ENCODE measurements at places on chromosomes 11 and 22.
A peak's percentile ranks its signal among the peaks of the same experiment; 100 is the strongest.

DNA sequence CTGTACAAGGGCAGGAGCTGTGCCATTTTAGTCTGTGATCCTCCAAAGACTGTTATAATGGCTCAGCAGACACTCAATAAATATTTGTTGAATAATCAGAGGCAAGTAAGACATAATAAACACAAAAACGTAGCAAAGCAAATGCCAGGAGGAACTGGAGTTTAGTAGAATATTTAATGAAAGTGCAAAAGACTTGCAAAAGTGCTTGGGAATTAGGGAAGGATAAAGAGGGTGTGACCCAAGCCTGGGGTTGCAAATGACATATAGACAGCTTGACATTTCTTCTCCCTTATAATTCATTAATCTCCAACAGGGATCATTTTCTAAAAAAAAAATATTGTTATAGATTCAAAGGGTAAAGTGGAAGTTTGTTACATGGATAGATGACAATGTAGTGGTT is 212.7 kb upstream of the PGR start:
- no peak for DNase-seq

GRCh38 chr11:110242746-110243145 is 53.7 kb downstream of the RDX start:
- no peak for DNase-seq

GRCh38 chr22:46124383-46125144 is 25.8 kb upstream of the PPARA start:
- no peak for DNase-seq

GRCh38 chr11:63527667-63528066 is 8.9 kb upstream of the PLAAT4 start:
- no peak for DNase-seq

DNA sequence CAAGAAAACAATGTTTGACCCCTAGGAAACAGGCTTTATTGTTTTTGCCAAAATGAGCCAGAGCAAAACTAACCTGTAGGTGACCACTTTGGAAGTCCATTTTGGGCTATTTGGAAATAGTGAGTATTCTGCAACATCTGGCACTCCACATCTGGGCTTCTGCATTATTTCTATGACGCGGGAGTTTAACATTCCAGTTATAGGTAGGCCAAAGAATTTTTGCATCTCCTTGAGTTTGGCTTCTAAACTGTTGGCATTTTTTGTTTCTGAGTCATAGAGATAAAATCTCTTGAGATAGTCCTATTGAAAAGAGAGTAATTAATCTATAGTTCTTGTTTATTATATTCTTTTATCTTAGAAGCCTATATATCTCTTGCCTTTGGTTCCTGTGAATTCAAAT is 2.9 kb downstream of the MMP7 start:
- no peak for DNase-seq

DNA sequence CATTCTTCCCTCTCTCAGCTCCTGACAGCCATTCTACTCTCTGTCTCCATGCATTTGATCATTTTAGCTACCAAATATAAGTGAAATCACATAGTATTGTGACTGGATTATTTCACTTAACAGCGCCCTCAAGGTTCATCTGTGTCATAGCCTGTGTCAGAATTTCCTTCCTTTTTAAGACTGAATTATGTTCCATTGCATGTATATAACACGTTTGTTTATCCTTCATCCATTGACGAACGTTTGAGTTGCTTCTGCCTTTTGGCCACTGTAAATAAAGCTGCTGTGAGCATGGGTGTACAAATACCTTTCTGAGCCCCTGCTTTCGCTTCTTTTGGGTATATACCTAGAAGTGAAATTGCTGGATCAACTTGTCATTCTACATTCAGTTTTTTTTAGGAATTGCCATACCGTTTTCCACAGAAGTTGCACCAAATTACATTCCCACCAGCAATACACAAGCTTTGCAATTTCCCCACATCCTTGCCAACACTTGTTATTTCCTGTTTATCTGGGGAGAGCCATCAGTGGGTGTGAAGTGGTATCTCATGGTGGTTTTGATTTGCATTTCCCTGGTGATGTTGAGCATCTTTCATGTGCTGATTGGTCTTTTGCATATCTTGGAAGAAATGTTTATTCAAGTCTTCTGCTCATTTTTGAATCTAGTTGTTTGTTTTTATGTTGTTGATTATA is 17.5 kb downstream of the GLB1L2 start:
- DNase-seq, result no peak

- DNase-seq, result peak; percentile 97
Observed at GRCh38 chr22:42856865-42857704, at the start of gene ARFGAP3. Gene ARFGAP3 (minus strand): TSS chr22:42857273. CDS start chr22:42857182, 91 bp downstream.

DNA sequence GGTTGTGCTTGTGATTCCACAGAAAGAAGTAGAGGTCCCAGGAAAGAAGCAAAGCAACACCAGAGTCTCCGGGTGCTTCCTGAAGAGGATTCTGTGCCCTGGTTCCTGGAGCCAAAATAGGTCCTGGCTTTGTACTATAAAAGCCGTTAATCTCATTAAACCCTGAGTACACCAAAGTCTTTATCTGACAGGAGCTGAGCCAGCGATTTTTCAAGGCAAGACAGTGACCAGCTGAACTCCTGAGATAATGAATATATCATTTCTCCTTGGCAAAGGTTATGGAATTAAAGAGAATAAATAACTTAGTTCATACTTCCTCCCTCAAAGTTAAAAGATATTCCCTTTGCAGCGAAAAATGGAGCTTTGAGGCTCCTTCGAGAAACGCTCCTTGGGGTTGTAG is 5.2 kb downstream of the TMEM138 start:
- DNase-seq, result no peak

GRCh38 chr11:34719303-34719848 is 98.5 kb downstream of the EHF start:
- no peak for DNase-seq

- DNase-seq, result peak; percentile 41
Observed at GRCh38 chr11:924406-925157, 1.1 kb upstream of the AP2A2 start.

DNA sequence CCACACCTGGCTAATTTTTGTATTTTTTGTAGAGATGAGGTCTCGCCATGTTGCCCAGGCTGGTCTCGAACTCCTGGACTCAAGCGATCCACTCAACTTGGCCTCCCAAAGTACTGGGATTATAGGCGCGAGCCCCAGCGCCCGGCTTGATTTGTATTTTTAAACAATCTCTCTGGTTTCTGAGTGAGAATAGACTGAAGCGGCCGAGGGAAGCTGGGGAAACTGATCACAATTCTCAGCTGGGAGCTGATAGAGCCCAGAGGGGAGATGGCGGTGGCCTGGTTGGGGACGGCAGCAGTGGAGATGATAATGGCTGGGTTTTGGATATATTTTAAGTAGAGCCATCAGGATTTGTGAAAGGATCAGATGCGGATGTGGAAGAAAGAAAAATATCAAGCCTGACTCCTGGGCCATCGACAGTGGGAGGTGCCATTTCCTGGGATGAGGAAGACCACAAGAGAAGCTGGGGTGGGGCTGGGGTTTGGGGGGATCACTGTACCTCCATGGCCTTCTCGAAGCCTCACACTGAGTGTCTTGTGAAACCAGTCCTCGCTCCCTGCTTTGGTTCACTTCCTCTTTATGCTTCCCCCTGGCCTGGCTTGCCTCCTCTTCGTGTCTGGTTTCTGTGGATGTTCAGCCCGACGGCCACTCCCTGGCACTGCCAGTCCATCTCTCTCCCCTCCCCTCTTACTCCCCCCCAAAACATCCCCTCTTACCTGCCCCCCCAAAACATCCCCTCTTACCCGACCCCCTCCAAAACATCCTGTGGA is 51.9 kb downstream of the IGLL1 start:
- no peak for DNase-seq

GRCh38 chr22:23094695-23095681 is 24.7 kb downstream of the GNAZ start:
- DNase-seq, result no peak

DNA sequence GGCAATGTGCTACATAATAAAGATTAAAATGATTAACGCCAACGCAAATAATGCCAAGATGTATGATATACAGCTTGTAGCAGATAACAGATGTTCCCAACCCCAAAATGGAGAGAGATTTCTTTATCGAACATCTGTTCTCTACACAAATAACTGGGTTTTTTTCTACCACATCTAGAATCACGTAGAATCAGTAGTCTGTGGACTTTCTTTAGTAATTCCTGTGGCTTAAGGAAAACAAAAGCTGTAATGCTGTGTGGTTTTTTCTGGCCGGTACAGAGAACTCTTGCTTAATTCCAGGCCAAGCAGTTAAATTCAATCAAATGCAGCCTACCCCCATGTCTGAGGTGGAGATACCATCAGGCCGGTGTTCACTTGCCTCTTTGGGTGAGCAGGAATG is 303.4 kb downstream of the FAT3 start:
- no peak for DNase-seq

GRCh38 chr11:70717936-70718595 is 319.7 kb downstream of the CTTN start:
- no peak for DNase-seq

- DNase-seq, result no peak
Observed at GRCh38 chr11:81756864-81757595, 976.6 kb downstream of the FAM181B start.

DNA sequence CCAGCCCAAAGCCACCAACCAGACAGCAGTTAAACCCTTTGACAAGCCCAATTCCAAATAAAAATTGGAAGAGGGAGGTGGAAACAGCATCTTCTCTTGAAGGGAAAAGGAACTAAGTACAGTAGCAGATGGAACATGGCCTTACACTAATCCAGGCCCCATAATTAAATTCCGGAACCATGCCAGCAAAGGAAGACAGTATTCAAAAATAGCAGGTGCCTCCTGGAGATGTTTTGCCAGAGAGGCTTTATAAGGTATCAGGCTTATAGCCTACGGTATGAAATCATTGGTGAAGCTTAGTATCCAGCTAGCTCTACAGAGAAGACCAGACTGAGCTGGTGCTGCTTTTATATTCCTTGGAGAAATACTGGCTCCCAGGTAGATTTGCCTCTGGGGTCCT is 344.1 kb upstream of the API5 start:
- DNase-seq, result no peak

GRCh38 chr11:43922295-43922648 is 20.2 kb upstream of the C11orf96 start:
- no peak for DNase-seq

DNA sequence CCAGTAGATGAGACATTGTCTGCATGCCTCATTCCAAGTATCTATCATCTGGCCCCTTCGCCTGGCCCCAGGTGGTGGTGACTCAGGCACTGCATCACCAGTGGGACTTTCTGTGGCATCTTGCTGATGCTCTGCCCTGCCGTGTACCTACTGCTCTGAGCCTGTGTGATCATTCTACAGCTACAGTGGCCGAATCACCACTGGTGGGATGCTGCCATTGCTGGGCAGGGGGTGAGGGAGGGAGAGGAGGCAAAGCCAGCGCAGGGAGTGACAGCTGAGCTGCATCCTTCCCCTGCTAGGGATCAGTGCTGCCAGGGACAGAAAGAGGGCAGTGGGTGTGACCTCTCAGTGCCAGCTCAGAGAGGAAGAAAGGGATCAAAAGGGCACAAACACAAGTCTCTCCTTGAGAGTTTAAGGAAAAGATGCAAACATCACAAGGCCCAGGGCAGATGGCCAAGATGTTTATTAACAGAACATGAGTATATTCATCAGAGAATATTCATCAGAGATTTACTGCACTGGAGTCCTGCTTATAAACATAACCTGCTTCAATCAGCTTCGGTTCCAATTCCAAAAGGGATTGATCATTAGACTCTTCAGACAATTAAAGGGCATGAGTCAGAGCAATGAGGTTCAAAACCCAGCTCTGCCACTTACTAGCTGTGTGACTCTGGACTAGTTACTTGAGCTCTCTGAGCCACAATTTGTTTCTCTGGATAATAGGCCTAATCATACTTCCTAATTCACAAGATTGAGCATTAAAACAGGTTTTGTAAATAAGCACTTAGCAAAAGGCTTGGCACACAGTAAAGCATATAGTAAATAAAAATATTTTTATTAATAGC is 109.8 kb downstream of the NAT10 start:
- DNase-seq, result no peak

GRCh38 chr22:46721501-46722085 is 16.5 kb downstream of the CERK start:
- DNase-seq, result peak; percentile 67

GRCh38 chr11:10307022-10307399 is 2.1 kb downstream of the ADM start:
- DNase-seq, result no peak

GRCh38 chr22:31281733-31282132 is 10.6 kb downstream of the PIK3IP1 start:
- DNase-seq, result no peak

DNA sequence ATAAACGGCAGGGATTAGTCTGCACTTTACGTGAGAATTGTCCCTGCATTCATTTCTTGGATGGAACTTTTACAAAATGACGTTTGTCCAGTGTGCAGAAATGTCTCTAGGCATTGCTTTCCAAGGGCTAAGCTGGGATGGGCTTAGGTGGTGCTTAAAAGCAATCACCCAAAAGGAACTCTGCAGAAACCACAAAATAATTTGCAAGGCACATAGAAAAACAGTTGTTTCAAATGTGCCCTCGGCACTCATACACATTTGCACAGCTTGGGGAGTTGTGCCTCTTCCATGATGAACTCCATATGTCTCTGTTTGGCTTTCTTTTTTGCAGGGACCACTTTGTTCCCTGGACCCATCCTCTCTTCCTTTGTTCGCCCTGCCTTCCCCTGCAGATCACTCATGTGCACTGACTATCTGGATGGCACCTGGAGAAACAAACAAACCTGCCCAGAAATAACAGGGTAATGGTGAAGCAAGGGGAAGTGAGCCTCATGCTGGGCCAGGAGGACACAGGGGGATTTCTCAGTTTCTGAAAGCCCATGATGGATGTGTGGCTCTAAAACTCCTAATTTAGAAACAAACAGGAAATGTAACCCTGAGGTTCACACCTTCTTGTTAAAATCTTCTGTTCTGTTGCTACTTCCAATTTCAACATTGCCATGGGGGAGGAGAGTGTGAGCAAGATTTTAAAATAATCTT is 150.2 kb downstream of the SNX19 start:
- no peak for DNase-seq

DNA sequence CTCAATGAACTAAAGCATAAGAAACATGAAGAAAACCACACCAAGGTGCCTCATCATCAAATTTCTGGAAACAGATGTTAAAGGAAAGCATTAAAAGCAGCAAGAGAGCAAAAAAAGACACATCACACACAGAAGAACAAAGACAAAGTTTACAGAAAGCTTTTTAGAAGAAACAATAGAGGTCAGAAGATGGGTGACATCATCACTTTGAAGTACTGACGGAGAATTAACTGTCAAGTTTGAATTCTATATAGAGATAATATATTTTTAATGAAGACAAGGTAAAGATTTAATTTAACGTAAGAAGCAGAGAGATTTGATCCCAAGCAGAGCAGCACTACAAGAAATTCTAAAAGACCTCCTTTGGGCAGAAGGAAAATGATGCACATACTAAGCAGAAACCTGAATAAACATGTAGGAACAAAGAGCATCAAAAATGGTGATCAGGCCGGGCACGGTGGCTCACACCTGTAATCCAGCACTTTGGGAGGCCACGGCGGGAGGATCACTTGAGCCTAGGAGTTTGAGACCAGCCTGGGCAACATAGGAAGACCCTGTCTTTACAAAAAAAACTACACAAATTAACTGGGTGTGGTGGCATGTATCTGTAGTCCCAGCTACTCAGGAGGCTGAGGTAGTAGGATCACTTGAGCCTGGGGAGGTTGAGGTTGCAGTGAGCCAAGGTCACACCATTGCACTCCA is 63.3 kb upstream of the RTL6 start:
- no peak for DNase-seq

GRCh38 chr11:20672575-20672974 is 3.2 kb downstream of the NELL1 start:
- DNase-seq, result no peak

Data from left hindlimb (tissue), 1 donor.